ENCODE measurements at places on chromosomes 6 and 20.
A peak's percentile ranks its signal among the peaks of the same experiment; 100 is the strongest.

DNA sequence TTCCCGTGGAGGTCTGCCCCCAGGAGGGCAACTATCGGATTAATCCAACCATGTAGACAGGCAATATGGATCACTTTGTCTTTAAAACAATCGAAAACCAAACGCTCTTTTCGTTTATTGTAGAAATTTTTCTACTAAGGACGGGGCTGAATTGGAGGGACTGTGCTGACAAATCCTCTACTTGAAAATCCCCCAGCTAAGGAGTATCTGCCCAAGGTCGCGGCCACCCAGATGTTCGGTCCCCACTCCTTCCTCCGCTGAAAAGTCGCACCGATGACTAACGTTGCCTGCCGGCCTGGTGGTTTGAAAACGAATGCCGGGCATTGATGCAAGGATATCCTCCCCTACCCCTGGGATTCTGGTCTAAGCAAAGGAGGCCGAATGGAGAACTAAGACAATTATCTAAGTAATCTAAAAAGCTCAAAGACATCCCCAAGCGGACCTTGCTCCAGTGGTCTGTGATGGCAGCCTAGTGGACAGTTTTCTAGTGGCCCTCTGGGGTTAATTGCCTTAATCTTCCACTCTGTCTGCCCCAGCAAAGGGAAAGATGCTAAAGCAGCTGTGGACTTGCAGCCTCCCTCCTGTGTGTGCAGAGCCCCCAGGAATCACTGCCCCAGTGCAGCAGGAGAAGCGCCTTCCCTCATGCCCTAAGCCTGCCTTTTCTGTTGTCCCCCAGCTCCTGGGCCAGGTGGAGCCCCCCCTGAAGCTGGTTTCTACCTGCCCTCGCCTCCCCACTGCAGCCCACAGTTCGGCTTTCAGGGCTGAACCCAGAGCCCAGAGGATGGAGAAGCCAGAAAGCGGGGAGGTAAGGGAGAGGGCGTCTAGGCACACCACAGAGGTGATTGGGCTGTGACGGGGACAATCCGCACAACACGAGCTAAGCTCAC is 3.6 kb upstream of the FOXC1 start:
- DNase-seq, result no peak

- no peak for DNase-seq
Measured at GRCh38 chr20:10402938-10403608, 30.9 kb downstream of the MKKS start.

DNA sequence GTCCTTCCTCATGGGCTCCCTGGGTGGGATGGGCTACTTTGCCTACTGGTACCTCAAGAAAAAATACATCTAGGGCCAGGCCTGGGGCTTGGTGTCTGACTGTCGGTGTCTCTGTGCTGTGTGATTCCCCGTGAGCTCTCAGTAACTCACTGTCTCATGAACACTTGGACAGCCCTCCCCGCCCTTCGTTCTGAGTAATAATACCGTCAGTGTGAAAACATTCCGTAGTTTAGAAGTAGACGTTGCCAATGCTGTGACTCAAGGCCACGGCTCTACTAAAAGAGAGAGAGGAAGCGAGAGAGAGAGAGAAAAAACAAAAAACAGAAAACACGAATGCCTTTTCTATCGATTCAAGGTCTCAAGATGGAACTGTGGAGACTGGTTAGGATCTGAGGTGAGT is 31.8 kb downstream of the FITM2 start:
- peak; percentile 15 for DNase-seq

GRCh38 chr6:45822246-45822812 is 193.3 kb downstream of the CLIC5 start:
- DNase-seq, result no peak

- no peak for DNase-seq
Measured at GRCh38 chr6:17448165-17448564, 54.8 kb downstream of the CAP2 start.

DNA sequence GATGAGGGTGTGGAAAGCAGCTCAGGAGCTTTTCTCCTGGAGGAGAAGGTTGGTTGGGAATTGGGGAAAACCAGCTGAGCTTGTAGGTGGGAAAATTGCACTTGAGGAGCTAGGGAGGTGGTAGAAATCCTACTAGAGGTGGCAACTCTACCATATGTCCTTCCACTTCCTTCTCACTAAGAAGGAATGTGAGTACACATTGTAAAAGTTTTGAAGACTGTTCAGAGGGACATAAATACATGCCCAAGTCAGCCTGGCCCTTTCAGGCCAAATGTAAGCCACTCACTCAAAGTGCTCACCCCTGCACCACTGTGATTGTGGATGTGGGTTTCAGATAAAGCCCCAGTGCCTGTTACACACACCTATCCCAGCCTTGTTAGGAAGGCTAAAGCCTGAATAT is 290.5 kb upstream of the PLCB4 start:
- DNase-seq, result no peak

GRCh38 chr6:13203145-13203544 is 125.2 kb downstream of the TBC1D7 start:
- no peak for DNase-seq

- peak; percentile 1 for DNase-seq
Measured at GRCh38 chr20:45545754-45546453, 1.3 kb downstream of the EPPIN start.

DNA sequence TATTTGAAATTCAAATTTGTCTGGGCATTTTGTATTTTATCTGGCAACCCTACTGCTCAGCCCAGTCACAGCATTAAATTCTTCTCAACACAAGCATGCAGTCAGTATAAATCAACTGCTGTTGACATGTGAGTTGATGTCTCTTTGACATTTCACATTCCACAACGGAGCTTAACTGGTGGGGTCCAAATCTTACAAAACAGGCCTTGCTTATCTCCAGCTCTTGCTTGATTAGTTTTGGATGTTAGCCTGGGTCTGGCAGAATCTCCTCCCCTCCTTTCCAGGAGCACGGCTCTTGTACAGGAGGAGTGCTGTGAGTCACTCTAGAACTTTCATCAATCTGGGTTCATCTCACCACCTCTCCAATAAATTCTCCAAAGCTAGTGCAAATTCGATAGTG is 80.8 kb upstream of the PHACTR1 start:
- no peak for DNase-seq

- no peak for DNase-seq
Measured at GRCh38 chr6:26534681-26535465, 3.3 kb upstream of the HMGN4 start.

GRCh38 chr20:15942130-15942529 is 631.1 kb downstream of the KIF16B start:
- no peak for DNase-seq

- DNase-seq, result no peak
Measured at GRCh38 chr6:138035070-138035469, 72.1 kb downstream of the PERP start.

DNA sequence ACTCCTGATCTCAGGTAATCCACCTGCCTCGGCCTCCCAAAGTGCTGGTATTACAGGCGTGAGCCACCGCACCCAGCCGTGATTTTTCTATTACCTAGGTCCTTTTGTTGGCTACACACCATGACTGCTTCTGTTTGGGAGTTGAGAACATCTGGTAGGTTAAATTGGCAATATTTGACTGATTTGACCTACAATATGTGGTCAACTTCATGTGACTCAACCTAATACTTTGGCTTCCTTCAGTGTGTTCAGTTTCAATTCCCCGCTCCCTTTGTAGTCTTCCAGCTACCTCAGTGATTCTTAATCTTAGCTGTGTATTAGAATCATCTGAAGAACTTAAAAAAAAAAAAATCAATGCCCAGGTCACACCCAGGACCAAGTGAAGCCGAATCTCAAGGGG is 47.4 kb downstream of the MYB start:
- DNase-seq, result no peak

DNA sequence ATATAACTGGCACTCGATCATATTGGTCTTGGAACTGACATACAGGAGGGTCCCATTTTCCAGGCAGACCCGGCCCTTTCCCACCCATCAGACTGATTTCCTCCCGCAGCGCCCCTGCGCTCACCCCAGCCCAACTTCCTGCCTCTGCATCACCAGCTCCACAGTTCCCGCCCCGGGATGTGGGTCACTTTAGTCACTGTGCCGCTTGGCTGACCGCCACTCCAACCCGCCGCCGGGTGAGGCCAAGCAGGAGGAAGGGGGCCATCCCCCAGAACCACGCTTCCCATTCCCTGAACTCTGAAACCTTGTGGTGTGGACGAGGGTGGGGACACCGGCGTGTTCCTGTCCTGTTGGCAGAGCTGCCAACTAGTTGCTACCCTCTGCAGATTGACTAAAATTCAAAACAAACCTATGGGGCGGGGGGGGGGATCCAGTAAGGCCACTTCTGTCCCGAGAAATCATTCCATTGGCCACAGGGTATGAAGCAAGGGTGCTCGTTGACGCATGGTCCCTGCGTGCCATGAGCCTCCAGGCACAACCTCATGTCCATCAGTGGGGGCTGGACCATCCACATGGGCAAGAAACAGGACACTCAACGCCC is 12.3 kb downstream of the TGM2 start:
- DNase-seq, result no peak

DNA sequence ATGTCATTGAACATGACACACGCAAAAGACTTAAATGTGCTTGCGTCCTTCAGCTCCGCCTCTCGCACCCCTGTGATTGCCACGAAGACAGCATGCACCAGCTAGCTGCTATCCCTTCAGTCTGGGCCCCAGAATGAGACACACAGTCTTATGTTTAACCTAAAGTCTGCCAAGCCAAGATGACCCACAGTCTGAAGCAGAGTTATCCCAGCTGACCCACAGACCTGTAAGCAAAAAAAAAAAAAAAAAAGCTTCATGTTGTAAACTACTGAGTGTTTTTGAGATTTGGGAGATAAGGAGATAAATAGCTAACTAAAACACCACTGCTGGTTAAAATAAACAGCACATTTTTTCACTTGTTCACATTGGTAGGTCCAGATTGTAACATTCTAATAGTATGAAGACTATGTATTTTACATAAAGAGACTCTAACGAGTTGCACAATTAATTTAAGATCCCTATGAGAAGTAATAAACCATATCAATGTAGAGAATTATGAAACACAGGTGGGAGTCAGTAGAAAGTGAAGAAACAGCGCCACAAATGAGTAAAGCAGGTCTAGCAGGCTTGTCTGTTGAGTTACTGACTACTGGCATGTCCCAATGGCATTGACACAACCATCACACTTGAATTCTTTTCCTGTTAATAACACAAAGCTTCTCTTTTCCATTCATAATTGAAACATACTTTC is 47.4 kb upstream of the CCDC28A start:
- no peak for DNase-seq

DNA sequence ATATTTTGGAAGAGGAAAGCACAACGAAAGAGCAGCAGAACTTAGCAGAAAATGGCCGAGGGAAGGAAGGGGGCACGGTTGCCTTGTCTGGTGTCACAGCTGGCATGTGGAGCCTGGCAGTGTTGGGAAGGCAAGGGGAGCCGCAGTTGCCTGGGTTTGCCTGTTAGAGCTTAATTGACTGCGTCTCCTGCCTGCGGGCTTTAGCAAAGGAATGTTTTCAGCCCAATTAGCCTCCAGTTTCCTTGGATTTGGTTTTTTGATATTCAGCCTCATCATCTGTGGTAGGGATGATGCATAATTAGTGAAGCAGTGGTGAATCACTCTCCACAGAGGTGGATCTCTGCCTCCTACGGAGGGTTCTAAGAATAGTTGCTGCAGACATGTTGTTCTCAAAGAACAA is 832.6 kb downstream of the QKI start:
- no peak for DNase-seq
